ENCODE measurements at places on chromosomes 1 and 21. TPM values are rescaled to one million over a fixed set of nuclear protein-coding genes. Genes with fewer than 3 reads are reported as not detected.

The ZSCAN20 gene
- 1.8 TPM for total RNA-seq

The FALEC gene
- total RNA-seq, result not detected

The KRTCAP2 gene
- 110 TPM for total RNA-seq

The OR2T11 gene
- total RNA-seq, result not detected

The ZNF697 gene
- not detected for total RNA-seq

The ATP6V1G3 gene
- total RNA-seq, result not detected

The CYP4Z1 gene
- not detected for total RNA-seq

The SFN gene
- 1.3 TPM for total RNA-seq

The FLG2 gene
- not detected for total RNA-seq

The FYB2 gene
- not detected for total RNA-seq

The UBXN10 gene
- 0.81 TPM for total RNA-seq

The DYNLT5 gene
- not detected for total RNA-seq

The LAX1 gene
- 23.9 TPM for total RNA-seq

- DNase-seq, result no peak
Observed at GRCh38 chr1:76343356-76343755, 268.8 kb downstream of the ST6GALNAC3 start.

DNA sequence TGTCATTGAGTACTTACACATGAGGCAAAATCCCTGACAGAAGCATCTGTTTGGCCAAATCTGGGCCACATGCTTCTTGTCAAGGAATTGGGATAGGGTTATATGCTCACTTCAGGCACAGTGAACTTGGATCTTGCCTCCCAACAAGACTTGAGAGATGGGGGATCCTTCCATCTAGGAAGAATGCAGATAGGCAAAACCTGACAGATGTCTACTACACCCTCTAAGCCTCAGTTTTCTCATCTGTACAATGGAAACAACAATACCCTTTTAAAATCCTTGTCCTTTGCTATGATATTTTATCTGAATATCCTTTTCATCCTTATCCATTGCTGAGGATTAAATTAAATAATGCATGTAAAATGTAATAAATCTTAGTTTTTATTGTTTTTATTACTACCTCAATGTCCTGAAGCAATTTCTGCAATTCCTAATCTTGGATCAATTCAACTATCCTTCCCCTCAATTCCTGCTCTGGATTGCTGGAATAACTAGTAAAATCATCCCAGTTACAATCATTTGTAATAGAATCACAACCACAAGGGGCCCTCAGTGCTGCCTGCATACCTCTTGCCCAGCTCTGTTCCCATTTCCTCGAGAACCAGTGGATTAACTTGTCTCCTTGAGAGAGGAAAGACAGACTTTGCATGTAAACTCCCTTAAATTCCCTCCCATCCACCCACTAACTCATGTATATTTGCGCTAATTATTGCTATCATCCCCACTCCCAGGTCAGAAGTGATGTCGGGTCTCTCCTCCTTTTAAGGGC is 8.1 kb upstream of the XPR1 start:
- DNase-seq, result no peak

DNA sequence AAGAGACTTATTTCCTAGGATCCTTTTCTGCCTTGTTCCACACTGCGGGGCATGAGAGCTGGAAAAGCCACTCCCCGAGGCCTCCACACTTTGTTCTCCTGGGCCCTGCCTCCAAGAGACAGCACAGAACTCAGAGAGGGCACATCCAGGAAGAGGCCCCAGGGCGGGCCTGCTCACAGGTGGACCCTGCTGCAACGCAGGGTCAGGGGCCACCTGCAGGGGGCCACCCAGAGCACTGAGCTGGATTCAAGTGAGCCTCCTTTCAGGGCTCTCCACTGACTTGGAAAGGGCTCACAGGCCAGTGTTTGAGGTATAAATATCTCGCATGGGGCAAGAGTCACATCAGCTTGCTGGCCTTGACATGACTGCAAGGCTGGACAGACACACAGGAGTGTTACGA is 4.8 kb downstream of the RGS16 start:
- DNase-seq, result no peak

GRCh38 chr1:104341944-104342343 is 592.2 kb downstream of the AMY1C start:
- DNase-seq, result no peak

DNA sequence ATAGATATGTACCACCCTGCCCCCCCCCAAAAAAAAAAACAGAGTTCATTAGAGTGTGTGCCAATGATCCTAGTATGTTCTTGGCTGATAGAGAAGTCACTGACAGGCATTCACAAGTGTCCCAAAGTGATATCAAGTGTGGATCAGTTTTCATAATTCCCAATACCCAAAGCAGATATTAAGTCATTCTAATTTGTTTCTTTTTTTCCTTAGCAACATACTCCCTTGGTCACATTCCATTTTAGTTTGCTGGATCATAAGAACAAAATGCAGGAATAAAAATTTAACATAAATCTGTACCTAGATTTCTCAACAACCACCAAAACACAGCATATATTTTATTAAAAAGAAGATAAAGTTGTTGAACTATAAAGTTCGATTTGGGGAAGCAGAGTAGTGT is 129.8 kb upstream of the PALMD start:
- DNase-seq, result no peak

GRCh38 chr1:40898431-40898901 is 36.3 kb upstream of the CITED4 start:
- DNase-seq, result no peak

DNA sequence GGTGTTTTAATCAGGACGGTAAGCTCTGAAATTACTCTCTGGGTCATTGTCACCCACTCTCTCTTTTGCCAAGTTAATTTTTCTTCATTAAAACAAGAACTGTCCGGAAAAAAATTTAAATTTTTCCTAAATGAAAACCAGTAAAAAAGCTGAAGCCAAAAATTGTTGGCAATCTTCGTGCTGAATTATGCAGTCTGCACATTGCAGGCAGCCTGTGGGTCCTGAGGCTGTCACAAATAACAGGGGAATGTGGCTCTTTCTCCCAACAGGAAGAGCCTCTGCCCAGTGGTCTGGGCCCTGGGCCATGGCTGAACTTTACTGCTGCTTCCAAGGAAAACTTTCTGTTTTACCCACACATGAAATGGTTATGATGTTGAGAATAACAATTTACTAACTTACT is 153.9 kb upstream of the SPAG17 start:
- DNase-seq, result no peak

DNA sequence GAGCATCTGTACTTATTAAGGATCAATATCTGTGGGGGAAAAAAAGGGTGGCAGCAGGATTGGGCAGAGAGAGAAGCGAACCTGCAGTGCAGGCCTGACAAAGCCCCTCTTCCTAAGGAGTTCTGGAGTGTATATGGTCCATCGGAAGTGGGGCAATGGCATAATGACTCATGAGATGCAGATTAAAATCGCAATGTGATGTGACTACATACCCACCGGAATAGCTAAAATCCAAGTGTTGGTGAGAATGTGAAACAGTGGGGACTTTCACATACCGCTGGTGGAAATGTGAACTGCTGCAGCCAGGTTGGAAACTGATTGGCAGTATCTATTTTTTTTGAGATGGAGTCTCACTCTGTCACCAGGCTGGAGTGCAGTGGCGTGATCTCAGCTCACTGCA is 8.2 kb upstream of the CREG1 start:
- no peak for DNase-seq

DNA sequence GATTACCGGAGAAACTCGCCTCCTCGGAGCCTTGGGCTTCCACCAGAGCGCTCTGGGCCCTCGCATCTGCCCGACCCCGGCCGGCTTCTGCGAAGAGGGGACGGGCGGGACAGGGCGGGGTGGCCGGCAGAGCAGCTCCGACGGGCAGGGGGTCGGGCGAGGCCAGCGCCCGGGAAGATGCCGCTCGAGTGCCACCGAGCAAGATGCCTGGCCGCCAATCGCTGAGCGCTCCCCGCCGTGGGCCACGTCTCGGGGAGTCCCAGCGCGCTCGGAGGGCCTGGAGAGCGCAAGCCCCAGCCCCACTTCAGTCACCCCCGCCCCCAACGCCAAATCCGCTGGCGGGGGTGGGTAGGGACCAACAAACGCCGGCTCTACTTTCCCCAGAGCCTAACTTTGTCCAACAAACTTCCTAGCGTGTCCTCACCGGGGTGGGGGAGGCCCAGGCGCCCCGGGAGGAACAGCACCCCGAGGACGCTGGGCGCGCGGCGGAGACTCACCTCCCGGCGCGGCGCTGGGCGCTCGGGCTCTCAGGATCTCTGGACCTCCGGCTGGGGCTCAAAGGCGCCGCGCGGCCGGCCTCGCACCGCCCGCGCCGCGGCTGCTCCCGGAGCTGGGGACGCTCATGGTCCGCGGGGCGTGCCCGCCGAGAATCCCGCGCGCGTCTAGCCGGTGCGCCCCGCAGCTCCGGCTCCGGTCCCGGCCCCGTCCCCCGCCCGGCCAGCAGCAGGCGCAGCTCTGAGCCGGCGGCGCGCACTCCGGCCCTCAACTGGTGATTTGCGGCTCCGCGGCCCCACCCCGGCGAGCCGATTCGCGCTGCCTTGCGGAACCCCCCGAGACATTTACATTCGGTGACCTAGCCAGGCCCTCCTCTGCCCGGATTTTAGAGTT is at the start of gene BCAR3:
Gene BCAR3, minus strand, starts transcription at position 737 of the 888 bp plus-strand sequence. CDS start 6,907 bp downstream, outside the sequence.
- no peak for DNase-seq

- peak; percentile 62 for DNase-seq
Observed at GRCh38 chr1:16009030-16009460, 5.0 kb downstream of the SRARP start.

GRCh38 chr1:113390871-113391648 is 745 bp downstream of the MAGI3 start:
- DNase-seq, result peak; percentile 37

DNA sequence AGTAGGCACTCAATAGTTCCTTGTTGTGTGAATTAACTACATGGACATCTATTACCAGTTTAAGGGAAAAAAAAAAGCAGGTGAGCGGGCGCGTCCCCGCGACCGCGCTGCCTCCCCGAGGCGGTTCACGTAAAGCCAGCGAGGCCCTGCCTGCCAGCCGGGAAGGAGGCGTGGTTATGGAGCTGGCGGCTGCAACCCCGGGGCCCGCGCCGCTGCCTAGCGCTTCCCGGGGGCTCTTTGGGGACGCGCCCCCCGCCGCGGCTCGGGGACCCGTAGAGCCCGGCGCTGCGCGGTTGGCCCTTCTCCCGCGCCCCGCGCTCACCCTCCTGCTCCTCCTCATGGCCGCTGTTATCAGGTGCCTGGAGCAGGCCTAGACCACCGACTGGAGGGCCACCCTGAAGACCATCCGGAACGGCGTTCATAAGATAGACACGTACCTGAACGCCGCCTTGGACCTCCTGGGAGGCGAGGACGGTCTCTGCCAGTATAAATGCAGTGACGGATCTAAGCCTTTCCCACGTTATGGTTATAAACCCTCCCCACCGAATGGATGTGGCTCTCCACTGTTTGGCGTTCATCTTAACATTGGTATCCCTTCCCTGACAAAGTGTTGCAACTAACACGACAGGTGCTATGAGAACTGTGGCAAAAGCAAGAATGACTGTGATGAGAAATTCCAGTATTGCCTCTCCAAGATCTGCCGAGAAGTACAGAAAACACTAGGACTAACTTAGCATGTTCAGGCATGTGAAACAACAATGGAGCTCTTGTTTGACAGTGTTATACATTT is 2.6 kb upstream of the CC2D1B start:
- DNase-seq, result peak; percentile 47

GRCh38 chr1:79711001-79711431 is 704.5 kb upstream of the ADGRL4 start:
- no peak for DNase-seq

DNA sequence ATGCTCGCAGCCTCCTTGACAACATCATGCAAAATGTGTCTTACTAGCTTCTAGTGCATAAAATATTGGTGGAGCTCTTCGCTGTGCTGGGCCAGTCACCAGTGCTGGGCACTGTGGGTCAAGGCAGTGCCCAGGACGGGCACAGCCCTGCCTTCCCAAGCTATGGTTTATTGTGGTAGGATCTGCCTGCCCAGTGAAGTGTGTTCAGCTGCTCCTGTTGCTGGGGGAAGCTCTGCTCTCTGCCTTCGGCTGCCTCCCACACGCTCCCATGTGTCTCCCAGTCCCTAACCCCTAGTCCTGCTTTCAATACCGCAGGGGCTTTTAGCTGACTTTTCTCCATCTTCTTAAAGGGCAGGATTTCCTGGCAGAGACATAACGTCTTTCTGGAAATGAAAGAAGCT is 15.7 kb downstream of the EPHX1 start:
- no peak for DNase-seq

DNA sequence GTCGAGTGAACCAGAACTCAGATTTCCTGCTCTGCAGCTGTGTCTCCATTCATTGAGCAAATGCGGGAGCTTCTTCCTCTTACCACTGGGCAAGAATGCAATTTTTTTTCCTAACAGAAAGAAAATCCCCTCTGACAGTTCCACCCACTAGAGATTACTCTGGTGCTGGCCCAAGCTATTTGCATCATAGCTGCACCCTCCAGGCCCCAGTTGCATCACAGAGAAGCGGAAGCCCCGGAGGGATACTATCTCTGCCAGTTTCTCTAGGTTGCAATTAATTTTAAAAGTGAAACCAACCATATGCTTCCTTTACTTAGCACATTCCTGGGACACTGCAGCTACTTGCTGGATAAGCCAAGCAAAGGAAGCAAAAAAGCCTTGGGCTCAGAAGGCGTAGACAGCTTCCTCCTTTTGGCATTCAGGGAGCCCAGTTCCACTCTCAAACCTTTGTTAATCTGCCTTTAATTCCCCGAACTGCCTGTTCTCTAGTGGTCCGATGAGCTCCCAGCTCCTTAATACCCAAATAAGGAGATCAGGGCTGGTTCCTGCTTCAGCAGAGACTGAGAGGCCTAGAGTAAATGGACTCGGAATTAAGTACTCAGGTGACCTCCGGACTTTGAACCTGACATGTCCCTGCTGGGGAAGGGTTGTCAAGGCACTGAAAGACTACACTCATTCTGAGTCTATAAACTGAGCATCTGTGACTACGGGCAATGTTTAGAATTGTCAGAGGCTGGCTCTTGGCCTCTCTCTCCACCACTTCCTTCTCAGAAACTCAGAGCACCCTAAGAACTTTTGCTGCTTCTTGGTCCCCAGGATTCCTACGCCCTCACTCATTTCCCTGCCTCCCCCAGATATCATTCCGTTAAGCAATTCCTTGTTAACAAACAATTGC is 72.5 kb upstream of the TNFSF18 start:
- no peak for DNase-seq

- no peak for DNase-seq
Observed at GRCh38 chr1:236394879-236395229, 768 bp downstream of the EDARADD start.

GRCh38 chr1:43511394-43511793 is 19.3 kb upstream of the PTPRF start:
- no peak for DNase-seq

- no peak for DNase-seq
Observed at GRCh38 chr1:31336687-31337467, 36.0 kb downstream of the FABP3 start.
